ENCODE measurements at places on chromosomes 2 and 18. TPM values are rescaled to one million over a fixed set of nuclear protein-coding genes. Genes with fewer than 3 reads are reported as not detected.
A peak's percentile ranks its signal among the peaks of the same experiment; 100 is the strongest.

DNA sequence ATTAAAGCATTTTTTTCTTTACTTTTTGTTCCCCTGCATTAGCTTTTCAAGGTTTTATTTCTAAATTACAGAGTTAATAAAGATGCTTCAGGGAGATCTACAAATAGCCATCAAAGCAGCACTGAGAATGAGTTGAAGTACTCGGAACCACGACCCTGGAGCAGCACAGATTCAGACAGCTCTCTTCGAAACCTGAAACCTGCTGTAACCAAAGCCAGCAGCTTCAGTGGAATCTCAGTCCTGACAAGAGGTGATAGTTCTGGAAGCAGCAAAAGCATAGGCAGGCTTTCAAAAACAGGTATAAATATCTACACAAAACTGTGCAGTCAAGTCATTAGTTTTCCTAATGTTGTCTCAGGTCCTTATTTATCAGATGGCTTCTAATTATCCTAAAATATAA is 102.8 kb upstream of the UBXN4 start:
- DNase-seq = no peak

DNA sequence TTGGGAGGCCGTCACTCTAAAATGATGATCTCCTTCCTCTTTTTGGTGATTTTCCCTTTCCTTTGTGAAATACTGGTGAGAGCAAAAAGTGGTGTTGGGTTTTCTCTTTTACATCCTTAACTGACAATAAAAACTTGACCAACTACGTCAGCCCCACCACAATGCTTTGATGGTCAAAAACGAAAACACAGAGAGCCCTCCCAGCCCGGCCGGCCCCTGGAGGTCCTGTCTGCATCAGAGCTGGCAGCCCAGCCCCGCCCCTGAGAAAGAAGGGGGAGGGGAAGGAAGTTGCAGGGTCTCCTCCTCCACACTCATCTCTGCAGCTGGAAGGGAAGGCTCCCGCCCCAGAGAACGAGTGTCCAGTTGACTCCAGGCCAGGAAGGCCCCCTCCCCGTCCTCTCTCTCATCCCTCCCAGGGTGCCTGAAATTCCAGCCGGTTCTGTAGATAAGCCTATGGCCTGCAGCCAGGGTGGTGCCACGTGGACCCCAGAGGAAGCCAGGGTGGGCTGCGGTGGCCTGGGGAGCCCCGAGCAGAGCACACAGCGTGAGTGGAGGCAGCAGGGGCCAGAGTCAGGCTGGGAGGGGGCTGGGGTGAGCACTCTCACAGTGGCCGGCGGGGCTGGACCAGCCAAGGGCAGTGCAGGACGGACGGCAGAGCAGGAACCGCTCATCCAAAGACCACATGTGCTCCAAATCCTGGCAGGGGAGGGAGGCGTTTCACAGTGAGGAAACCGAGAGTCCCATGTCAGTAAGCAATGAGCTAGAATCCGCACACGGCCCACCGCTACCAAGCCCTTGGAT is 19.8 kb downstream of the BIN1 start:
- no peak for DNase-seq

SYT4 gene
- not detected for total RNA-seq

RBMS1 gene
- 40.0 TPM for total RNA-seq

C2orf15 gene
- 0.50 TPM for total RNA-seq

- DNase-seq = no peak
Observed at GRCh38 chr2:26178246-26178645, 5.4 kb downstream of the GAREM2 start.

- peak; percentile 8 for DNase-seq
Observed at GRCh38 chr2:240514631-240515030, 43.2 kb downstream of the ANKMY1 start.

CREG2 gene
- not detected for total RNA-seq

GRCh38 chr2:134206573-134206972 is 47.3 kb upstream of the MGAT5 start:
- DNase-seq = peak; percentile 42

RAMP1 gene
- 0.97 TPM for total RNA-seq

DNA sequence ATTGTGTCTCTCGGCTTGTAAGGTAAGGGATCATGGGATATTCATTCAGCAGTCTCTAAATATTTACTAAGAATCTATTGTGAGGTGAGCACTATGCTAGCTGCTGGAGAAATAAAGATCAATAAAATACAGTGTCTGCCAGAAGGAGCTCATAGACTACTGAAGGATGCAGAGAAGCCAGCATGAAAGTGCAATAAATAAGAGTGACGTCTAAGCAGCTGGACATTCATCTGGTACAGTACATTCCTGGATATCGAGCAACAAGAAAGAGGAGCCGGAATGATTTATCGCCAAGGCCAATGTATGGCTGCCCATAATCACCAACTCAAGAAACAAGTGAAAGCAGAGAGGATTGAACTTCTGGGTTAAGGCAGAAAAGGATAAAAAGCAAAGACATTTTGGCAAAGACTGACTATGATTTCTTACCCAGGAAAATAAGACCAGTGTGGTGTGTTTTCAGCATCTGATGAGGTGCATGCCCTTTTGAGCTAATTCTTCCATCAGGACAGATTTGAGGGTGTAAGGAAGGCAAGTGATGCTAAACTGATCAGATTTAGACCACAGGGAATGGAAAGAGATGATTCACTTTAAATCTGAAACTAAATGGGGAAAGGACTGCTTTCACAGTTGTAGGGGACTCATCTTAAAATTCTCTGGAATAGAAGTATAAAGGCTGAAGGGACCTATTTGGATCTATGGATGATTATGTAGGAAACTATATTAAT is 18.7 kb upstream of the LMAN1 start:
- no peak for DNase-seq

DSG1 gene
- not detected for total RNA-seq

DNA sequence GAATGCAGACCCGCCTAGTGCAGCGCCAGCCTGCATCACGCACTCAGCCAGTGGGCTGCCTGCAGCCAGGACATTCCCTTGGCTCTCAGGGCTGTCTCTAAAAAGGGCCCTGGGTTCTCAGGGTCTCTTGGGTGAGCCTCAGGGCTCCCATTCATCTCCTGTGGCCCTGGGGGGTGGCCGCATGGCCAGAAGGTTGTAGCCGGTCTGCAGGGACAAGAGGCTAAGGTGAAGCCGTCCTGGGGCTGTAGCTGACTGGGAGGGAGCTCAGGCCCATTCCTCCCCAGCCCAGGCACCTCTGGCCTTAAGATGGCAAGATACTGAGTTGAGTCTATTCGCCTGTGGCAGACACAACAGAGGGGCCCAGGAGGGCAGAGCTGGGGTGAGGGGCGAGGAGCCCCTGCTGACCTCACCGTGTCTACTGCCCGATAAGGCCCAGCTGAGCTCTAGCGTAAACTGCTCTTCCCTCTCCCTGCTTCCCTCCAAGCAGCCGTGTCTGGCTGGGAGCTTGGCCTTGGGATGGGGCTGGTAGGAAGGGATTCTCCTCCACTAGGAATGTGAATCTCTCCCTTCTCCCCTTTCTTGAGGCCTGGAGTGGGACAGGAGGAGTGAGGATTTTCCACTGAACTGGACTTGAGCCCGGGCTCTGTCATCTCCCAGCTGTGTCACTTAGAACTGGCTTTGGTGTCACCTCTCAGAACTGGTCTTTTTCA is 37.9 kb downstream of the INHBB start:
- DNase-seq = no peak

- DNase-seq = no peak
Observed at GRCh38 chr2:120516679-120517314, 170.9 kb downstream of the INHBB start.

DNA sequence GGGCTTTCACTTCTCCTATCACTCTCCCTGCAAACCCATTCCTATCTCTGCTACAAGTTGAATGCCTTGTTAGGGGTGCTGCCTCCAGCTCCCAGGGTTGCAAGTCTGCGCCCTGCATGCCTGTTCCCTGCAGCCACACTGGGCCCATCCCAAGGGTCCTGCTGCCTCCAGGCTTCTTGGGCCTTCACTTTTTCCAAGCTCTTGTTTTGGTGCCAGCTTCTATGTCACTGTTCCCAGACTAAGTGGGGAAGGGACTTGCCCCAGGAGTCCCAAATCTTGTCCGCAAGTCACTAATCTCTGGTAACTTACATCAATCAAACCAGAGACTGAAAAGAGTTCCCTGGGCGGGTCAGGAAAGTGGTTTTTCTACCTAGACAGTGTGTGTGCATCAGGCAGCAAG is 65.4 kb downstream of the ZCCHC2 start:
- DNase-seq = no peak

DCC gene
- total RNA-seq = not detected

GRCh38 chr18:48982266-48982665 is 31.5 kb upstream of the SMAD7 start:
- DNase-seq = no peak

GRCh38 chr2:166384774-166385173 is 9.0 kb upstream of the SCN9A start:
- no peak for DNase-seq

CCDC138 gene
- total RNA-seq = 9.5 TPM

DNA sequence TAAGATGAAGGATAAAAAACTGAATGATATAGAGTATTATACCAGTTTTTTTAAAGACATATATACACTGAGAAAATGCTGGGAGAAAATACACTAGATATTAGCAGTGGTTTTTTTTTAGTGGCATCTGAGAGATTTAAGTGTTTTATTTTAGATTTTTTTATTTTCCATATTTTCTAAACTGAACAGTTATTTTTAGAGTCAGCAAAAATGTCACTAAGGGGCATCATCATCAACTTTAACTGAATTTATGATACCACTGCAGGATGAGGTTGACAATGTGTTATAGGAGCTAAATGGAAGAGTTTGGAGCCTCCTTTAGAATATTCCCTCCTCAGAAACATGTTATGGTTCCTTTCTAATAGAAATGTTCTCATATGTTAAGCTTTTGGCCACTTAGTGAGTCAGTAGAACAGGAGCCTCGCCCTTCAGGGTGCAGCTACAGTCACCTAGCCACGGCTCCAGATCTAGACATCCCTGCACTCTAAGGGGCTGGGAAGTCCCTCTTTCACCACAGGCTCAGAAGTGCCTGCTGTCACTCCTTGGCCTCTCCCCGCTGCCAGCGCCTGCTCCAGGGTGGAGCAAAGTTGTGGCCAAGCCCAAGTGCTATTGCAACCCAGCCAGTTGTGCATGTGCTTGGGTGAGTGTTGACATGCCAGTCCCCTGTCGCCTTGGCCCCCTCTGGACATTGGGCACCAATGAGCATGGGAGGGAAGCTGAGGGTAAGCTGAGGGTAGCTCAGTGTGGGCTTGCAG is 210.7 kb upstream of the RASGRP3 start:
- no peak for DNase-seq

- no peak for DNase-seq
Observed at GRCh38 chr2:129892360-129892759, 87.1 kb upstream of the RAB6C start.

GRCh38 chr2:48479915-48480314 is 50.0 kb upstream of the STON1 start:
- no peak for DNase-seq

DNA sequence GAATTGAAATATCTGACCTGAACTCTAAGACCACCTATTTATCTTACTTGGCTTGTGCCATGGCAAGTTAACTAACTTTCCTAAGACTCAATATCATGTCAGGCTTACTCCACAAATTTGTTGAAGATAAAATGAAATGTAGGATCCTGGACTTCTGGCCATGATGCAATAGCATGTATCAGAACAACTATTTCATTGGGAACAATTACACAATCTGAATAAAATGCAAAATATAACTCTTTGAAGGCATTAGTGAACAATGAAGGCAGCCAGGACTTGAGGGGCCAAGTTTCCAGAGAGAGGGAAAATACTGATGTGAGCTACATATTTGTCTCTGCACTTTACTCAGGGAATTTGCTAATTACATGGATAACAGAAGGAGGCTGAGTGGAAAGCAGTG is 476.5 kb upstream of the ACVR2A start:
- no peak for DNase-seq

- no peak for DNase-seq
Observed at GRCh38 chr2:217920879-217921603, 81.8 kb downstream of the TNS1 start.

DNA sequence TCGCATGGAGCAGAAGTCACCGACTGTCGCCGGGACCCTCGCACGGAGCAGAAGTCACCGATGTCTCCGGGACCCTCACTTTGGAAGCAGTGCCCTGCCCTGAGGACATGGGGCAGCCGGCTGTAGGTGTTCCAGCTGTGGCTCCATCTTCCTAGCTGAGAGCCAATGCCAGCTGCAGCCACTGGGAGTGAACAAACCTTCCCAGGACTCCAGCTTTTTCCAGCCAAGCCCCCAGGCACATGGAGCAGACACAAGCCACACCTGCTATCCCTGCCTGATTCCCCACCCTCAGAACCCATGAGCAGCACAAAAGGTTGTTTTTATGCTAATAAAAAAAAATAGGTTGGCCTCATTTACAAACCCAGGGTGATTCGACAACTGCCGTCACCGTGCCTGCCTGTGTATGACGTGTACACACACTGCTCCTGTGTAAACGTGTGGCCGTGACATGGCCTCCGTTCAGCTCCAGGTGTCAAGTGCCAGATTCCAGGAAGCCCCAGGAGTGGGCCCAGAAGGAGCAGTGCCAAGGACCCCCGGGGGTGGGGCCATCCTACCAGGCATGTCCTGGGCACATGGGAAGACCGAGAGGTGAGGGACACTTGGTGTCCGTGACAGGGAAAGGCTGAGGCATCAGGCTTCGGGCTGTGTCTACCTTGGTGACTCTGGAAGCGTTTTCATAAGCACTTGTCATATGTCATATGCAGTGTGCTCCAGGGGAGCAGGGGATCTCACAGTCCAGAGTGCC is 91.5 kb downstream of the EIPR1 start:
- DNase-seq = no peak

- DNase-seq = no peak
Observed at GRCh38 chr2:9260464-9260918, 53.9 kb downstream of the ASAP2 start.

DNA sequence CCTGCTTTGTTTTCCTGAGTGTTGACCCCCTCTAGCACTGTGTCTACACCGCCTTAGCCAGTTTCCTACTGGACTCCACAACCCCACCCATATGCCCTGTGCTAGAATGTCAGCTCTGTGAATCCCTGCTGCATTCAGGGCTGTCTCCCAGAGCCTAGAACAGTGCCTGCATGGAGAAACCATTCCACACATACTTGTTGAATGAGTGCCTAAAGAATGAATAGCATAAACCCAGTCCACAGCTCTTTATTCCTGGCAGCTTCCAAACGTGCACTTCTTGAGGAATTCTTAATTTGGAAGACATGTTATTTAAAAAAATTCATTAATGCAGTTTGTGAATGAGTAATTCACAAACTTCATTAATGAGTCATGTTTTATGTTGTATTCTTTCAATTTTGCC is 6.5 kb upstream of the NAPG start:
- DNase-seq = no peak

ALMS1 gene
- total RNA-seq = 20.4 TPM

TRIM54 gene
- not detected for total RNA-seq

GRCh38 chr18:44737623-44738022 is 56.9 kb downstream of the SETBP1 start:
- DNase-seq = no peak

GPAT2 gene
- 16.4 TPM for total RNA-seq

GPR75 gene
- total RNA-seq = 0.36 TPM

DNA sequence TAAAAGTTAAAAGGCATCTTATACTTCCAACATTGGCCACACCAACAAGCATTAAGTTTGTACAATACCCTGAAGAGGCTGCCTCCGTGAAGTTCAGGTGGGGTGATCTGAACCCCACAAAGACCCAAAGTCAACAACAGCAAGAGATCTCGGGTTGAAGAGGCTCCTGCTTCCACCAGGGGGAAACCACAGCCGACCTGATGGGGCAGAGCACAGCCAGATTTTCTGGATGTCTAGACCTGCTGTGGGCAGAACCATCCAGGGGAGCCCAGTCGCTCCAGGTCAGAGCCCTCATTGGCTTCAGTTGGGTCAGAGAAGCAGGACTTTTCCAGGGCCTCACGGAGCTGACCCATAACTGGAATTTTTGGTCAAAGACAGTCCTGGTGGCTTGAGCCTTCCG is 66.5 kb upstream of the ACKR3 start:
- no peak for DNase-seq
